ENCODE measurements at places on chromosomes 2 and 18.

DNA sequence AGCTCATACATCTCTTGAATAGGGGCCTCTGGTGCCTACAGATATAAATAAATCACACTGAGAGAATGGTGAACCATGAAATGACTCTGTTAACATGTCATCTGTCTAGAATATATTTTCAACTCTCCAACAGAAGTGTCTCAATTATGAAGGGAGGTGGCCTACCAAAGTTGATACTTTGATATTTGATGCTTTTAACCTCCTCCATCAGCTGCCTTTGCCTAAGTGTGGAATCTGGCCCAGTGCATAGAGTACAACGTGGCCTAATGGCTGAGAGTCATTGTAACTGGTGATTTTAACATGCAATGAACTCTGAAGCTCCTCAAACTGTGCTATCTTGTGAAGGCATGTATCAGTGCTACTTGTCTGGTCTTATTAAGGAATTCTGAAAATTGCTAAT lies 93.4 kb downstream of the MYO3B start:
- no peak for DNase-seq

DNA sequence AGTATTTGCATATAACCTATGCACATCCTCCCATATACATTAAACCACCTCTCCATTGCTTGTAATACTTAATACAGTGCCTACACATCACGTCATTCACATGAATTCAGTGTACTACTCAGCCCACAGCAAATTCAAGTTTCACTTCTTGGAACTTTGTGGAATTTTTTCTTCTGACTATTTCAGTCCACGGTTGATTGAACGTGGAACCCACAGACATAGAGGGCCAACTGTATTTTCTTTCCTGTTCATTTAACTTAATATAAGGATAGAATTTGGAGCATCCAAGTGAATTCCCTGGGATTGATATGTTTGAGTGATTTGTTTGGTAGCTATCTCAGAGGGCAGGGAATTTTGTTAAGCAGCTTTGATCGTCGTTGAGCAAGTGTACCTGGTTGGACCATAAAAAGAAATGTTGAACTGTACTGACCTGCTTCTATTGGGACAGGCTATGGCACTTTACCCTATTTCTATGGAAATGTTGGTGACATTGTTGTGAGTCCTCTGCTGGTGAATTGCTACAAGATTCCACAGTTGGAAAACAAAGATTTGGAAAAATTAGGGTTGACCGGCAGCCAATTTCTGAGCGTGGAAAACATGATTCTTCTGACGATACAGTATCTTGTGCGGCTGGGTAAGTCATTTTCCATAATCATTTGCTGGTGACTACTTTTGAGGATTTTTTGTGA lies 156.6 kb downstream of the ESCO1 start:
- DNase-seq: no peak

- DNase-seq: no peak
Observed at GRCh38 chr2:188220535-188220934, 71.1 kb upstream of the GULP1 start.

GRCh38 chr2:233418761-233419546 lies 64.7 kb downstream of the DGKD start:
- no peak for DNase-seq

DNA sequence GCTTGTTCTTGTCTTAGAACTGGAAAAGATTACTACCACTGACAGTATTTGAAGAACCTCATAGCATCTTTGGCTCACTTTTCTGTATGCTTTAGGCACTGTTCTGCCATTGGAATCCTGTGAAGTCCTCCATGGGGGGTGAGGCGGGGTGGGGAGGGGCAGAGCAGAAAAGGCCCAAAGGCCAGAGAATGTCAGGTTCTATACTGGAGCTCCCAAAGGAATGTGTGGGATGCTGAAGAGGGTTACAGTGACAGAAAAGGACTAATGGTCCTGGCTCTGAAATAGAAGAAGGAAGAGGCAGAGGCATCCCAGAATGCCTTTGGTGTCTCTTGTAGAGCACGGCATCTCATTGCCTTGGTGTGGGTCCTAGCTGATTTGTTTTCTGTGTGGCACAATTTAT lies 141.9 kb downstream of the HAUS1 start:
- no peak for DNase-seq

DNA sequence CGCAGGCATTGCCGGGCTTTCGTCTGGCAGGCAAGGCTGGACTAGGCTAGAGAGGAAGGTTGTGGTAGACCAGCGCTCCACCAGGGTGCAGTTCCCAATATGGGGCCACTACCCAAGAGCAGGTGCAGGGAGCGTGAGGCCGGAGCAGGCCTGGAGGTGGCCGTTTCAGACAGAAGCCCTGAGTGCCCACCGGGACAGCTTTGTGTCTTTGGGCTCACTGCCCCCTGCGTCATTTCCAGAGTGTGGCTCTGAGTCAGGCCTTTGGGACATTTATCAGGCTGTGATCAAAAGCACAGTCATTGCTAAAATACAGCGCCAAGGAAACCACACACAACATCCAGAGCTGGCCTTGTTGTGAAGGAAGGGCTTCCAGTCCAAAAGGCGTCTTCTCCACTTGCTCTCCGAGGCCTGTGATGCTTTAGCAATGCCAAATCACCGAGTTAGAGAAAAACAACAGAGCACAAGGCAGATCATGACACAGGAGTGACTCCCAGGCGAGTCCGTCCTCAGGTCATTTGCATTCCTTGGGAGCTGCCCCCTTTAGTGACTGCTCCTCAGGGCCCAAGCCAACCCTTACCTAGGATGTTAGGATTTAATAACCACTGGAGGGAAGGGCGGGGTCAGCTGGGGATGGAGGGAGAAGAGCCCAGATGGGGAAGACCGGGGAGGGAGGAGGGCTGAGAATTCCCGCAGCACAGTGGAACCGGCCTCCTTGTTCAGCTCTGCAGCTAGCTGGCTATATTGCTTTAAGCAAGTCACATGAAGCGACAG lies 42.3 kb downstream of the RFX8 start:
- DNase-seq: no peak

DNA sequence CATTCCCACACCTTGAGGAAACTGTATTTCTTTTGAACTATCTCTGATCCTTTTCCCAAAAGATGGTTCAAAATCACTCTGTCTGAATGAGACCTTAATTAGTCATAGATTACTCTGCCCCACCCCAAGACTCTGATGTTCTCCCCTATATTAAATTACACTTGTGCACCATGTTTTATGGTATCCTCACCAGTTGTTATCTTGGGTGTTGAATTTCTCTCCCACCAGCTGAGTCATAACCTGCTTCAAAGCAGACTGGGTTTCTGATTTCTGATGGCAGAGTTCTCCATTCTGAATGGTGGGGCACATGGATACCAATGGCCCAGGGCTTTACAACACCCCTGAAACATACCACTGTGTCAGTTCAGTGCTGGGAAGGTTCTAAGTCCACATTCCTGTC lies 15.0 kb downstream of the CDH20 start:
- no peak for DNase-seq

GRCh38 chr2:170176212-170176611 lies 1.7 kb upstream of the MYO3B start:
- no peak for DNase-seq

- peak; percentile 89 for DNase-seq
Observed at GRCh38 chr2:170218456-170218855, 40.5 kb downstream of the MYO3B start.
